ENCODE measurements at places on chromosomes 6 and 20.
A peak's percentile ranks its signal among the peaks of the same experiment; 100 is the strongest.

DNA sequence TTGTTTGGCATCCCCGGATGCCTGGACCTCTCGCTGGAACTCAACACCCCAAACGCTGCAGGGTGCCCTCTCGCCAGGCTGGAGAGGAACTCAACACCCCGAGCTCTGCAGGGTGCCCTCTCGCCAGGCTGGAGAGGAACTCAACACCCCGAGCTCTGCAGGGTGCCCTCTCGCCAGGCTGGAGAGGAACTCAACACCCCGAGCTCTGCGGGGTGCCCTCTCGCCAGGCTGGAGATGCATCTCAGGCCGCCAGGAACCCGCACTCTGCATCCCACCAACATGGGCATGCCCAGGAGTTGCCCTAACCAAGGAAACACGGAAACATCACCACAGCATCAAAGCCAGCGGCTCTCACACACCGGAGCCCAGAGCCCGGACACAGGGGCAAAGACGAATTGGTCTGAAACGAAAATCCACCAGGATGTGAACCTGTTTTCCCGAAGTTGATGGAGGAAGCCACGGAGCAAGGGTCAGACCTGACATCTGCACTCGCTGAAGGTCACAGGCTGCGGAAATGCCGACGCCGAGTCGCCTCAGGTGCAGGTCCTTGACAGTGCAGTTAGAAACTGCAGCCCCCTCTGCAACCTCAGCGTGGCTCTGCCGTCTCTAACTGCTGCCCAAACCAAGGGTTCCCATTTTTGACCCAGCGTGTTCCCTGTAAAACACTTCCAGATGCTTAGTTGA is 37.5 kb downstream of the DLL1 start:
- DNase-seq: no peak

DNA sequence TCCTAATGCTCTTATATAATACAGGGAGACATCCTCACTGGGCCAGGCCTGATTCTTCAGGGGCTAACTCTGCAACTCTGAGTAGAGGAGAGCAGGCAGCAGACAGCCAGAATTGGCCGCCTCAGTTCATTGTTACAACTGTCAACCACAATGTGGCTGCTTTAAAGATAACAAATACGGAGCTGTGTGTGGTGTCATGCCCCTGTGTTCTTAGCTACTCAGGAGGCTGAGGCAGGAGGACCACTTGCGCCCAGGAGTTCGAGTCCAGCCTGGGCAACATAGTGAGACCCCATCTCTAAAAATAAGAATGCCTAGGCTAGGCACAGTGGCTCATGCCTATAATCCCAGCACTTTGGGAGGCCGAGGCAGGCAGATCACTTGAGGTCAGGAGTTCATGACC is 34.3 kb downstream of the CEP250 start:
- no peak for DNase-seq

DNA sequence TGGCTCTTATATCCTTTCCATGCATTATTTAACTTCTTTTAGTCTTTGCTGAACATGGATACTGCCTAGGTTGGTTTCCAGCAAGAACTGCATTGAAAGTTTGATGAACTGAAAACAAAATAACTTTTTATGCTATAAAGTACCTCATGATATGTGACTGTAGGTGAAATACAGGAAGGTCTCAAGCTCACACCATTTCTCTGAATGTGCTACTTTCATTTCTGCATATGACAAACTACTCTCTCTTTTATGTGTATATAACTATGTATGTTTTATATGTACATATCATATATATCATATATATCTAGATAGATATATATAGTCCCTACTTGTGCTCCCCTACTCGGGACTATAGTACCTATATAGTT is 65.9 kb downstream of the AIG1 start:
- DNase-seq: no peak

GRCh38 chr6:112781241-112781640 is 434.1 kb downstream of the RFPL4B start:
- no peak for DNase-seq

DNA sequence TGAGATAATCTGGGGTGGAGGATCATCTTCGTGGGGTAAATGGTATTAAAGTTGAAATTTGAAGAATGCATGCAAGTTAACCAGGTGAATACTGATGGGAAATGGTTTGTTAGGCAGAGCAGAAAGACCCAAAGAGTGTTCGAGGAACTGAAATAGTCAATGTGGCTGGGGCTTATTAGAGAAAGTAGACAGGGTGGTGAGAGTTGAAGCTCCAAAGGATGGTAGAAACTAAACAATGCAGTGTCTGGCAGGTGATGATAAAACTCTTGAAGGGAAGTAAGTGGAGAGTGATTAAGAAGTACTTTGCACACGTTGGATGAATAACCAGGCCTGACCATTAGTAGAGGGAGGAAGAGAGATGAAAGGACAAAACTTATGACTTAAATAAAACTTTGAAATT is 39.8 kb upstream of the CENPW start:
- no peak for DNase-seq

- no peak for DNase-seq
Observed at GRCh38 chr6:23841116-23841515, 284.9 kb upstream of the NRSN1 start.

DNA sequence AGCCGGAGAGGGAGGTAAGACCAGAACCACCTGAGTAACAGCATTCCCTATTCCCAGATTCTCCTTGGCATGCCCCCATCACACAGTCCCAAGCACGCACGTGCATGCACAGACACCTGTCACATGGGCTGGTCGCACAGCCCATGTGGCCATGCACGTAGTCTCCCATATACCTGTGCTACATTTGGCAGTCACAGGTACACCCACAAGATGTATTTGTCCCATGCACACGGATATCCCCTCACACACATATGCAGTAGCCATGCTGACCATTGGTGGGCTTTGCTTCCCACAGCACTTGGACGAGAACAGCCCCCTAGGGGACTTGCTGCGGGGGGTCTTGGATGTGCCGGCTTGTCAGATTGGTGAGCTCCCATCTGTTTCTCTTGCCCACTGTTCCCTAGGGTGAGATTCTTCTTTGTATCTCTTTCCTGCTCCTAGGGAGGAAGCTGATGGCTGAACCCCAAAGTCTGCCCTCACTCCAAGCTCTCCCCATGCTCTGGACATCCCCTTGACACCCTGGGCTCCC is 31.9 kb downstream of the PLCG1 start:
- no peak for DNase-seq

DNA sequence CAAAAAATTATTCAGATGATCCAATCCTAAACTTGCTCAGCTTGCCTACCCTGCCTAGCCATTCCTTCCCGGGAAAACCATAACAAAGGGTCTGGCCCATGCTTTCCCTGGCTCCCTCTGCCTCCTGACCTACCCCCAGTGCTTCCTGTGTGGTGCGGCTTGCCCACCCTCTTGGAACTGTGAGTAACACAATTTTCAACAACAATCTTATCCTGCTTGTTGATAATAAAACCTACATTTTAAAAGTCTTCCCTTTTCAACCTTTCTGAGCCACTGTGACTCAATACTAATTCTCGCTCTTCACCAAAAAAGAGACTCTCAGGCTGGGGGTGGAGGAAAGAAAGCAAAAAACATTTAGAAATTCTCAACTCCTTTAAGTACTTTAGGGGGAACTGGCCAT is 18.0 kb downstream of the EXOC2 start:
- no peak for DNase-seq

DNA sequence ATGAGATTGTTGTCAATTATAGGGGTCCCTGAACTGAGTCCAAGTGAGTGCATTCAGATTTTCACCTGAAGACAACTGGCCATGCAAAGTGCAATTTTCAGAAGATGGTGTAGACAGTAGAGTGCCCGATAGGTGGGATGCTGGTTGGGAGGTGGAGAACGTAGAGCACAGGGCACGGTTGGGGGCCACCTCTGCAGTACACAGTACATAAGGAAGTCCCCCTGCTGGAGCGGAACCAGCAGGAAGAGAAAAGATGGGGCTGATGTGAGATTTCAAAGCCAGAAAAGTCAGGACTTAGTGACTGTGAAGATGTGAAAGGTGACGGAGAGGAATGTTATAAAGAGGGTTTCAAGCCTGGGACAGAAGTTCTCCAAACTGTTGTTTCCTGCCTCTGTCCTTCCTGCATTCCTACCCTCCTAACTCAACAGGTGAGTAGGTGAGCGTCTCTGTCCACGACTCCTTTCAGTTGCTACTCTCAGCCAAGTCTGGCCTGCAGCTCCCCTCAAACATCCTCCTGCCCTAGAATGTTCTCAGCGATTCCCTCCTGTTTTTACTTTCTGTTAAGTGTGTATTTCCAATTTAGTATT is 330.8 kb downstream of the PRL start:
- no peak for DNase-seq

GRCh38 chr6:44301106-44301505 is 12.0 kb downstream of the AARS2 start:
- DNase-seq: no peak

GRCh38 chr6:35727231-35727934 is 9.4 kb upstream of the ARMC12 start:
- peak; percentile 87 for DNase-seq

DNA sequence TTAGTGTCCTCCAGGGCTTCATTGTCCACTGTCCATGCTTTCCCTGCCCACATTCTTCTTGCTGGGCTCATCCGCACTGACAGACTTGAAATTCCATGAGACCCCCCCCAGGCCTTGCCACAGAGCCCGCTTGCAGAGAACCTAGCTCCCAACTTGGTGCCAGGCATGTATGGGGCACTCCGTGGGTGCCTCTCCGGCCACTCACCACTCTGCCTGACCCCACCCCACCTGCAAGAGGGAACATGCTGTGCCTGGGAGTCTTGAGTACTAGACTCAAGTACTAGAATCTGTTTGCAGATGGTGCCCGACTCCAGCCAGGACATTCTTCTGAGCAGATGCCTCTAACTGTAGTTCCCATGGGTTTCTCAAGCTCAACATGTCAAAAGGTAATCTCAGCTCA is 47.9 kb downstream of the TRERF1 start:
- no peak for DNase-seq

GRCh38 chr6:116059713-116060571 is 749 bp downstream of the FRK start:
- DNase-seq: peak; percentile 36

GRCh38 chr6:73145690-73146089 is 79.6 kb downstream of the KHDC1L start:
- no peak for DNase-seq

DNA sequence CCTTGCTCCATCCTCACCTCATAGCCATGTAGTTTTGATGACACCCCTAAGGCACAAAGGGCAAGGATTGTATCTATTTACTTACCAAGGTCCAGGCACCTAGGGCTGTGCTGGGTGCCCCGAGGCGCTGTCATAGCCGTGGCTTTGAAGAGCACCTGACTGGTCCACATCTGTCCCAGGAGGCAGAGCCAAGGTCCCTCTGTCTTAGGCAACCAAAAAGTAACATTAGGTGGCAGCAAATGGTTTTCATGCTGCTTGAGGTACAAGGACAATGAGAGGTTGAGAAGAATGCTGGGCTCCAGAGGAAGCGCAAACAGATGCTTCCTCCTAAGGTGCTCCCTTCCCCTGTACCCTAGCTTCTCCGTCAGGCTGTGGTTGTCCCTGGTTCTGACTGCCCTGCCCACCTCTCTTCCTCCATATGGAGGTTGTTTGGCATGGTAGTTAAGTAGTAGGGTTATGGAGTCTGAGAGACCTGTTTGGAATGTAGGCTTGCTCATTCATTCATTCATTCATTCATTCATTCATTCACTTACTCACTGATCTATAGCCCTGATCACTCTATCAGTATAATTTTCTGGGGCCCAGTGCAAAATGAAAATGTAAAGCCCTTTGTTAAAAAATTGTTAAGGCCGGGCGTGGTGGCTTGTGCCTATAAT is 3.0 kb upstream of the UQCC2 start:
- DNase-seq: no peak

DNA sequence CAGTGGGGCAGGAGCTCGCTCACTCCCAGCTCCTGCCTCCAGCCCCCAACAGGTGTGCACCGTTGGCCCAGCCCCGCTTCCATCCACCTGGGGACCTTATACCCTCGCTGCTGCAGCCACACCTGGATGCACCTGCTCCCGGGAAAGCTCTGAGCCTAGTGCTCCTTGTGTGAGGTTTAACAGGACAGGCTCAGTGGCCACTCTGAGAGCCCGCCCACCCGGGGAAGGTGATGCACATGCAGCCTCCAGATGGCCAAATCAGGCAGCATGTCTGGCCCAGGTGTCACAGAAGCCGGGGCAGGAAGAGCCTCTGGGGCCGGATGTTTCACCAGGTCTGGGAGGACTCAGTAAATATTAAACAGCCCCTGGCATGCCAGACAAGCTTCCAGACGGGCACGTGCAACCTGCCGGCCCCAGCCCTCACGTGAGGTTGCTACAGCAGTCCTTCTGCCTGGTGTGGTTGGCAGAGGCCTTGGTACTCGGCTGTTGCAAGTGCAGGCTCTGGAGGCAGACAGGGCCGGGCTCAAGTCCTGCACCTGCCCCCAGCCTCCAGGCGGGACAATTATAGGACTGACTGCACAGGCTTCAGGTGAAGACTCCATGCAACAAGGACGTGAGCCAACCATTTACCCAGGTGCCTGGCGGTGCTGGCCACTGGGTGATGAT is 66.9 kb downstream of the RIPOR3 start:
- peak; percentile 63 for DNase-seq

GRCh38 chr6:80151635-80152034 is 45.2 kb downstream of the BCKDHB start:
- DNase-seq: no peak

- no peak for DNase-seq
Observed at GRCh38 chr6:85464260-85464644, 14.4 kb downstream of the NT5E start.

DNA sequence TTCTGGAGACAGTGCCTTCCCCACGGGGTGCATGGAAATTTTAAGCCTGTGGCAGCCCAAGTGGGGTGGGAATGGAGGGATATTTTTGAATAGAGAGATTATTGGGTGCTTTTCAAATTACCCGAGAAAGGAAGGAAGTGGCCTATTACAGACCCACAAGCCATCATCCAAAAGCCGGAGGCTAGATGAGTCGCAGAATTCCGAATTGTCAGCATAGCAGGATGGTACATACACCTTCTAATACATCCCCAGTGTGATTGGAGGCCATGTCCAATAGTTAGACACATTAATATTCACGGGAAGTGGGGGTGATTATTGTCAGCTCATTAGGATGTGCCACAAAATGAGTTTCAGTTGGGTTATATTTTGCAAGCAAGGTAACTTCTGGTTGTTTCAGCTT is 133.0 kb downstream of the FIG4 start:
- no peak for DNase-seq

DNA sequence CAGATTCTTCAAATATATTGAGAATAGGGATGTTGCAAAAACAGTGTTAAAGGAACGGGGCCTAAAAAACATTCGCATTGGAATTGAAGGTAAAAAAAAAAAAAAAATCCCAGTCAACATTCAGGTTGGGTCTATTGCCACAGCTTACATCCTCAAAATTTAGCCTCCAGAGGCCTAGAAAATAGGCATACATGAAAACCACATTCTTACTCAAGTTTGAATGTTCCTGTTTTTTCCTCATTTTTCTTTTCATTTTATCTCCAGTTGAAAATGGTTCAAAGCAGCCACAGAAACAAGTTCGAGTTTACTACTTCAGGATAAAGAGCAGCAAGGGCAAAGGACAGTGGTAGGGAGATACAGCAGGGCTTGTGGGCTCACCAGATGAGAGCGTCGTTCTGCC is 41.9 kb downstream of the KCTD20 start:
- no peak for DNase-seq

- DNase-seq: no peak
Observed at GRCh38 chr6:41939848-41940758, 1.5 kb downstream of the CCND3 start.

GRCh38 chr6:147782302-147782701 is 273.8 kb downstream of the SAMD5 start:
- no peak for DNase-seq
